ENCODE measurements at places on chromosomes 7 and 10.

DNA sequence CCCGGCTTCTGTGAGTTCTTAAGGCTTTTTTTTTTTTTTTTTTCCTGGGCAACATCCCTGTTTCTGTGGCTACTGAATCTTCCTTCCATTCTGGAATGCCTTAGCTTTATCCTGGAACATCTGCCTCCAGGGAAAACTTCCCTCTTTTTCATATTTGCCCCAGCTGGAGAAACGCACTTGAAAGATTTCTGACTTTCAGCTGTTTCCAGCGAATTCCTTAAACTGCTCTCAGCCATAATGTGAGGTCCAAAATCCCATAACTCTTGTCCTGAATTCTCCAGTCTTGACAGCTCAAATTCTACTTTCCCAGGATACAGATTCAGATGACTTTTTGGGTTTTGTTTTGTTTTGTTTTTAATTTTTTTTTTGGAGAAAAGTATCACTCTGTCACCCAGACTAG, 263.6 kb upstream of the AUTS2 start:
- no peaks in the 10 kb centered on the region for H3K36me3 ChIP-seq
- H3K27ac ChIP-seq = peak overlapping the region; percentile 49
- peaks cover 8% of the 10 kb centered on the region for H3K27me3 ChIP-seq
- H3K4me3 ChIP-seq = no peak overlapping the region
- DNase-seq = no peak

- no peaks in the 10 kb centered on the region for H3K27me3 ChIP-seq
- no peak for DNase-seq
- no peak overlapping the region for H3K27ac ChIP-seq
- no peak overlapping the region for H3K4me3 ChIP-seq
These were observed 388.1 kb downstream of the PLXNA4 start for GRCh38 chr7:132187869-132188789.

- H3K4me3 ChIP-seq = no peak overlapping the region
- H3K27ac ChIP-seq = no peak overlapping the region
- H3K27me3 ChIP-seq = peaks cover 3% of the 10 kb centered on the region
- DNase-seq = no peak
These were observed 394.0 kb downstream of the THSD7A start for GRCh38 chr7:11437994-11438393.

- no peak for DNase-seq
- H3K27me3 ChIP-seq = no peaks in the 10 kb centered on the region
- no peak overlapping the region for H3K4me3 ChIP-seq
These were observed 47.9 kb downstream of the MKI67 start for GRCh38 chr10:128078136-128078969.
